ENCODE measurements at places on chromosomes 4 and X. TPM values are rescaled to one million over a fixed set of nuclear protein-coding genes. Genes with fewer than 3 reads are reported as not detected.

GRCh38 chr4:170671171-170671570, 581.4 kb upstream of the AADAT start:
- no peaks in the 10 kb centered on the region for H3K36me3 ChIP-seq
- H3K27me3 ChIP-seq: no peaks in the 10 kb centered on the region
- no peak for DNase-seq
- no peak overlapping the region for H3K27ac ChIP-seq

- no peak overlapping the region for H3K27ac ChIP-seq
- no peak for DNase-seq
- no peaks in the 10 kb centered on the region for H3K36me3 ChIP-seq
- no peak overlapping the region for H3K4me3 ChIP-seq
These were observed 772.0 kb downstream of the IL1RAPL1 start for GRCh38 chrX:29359276-29359675.

DNA sequence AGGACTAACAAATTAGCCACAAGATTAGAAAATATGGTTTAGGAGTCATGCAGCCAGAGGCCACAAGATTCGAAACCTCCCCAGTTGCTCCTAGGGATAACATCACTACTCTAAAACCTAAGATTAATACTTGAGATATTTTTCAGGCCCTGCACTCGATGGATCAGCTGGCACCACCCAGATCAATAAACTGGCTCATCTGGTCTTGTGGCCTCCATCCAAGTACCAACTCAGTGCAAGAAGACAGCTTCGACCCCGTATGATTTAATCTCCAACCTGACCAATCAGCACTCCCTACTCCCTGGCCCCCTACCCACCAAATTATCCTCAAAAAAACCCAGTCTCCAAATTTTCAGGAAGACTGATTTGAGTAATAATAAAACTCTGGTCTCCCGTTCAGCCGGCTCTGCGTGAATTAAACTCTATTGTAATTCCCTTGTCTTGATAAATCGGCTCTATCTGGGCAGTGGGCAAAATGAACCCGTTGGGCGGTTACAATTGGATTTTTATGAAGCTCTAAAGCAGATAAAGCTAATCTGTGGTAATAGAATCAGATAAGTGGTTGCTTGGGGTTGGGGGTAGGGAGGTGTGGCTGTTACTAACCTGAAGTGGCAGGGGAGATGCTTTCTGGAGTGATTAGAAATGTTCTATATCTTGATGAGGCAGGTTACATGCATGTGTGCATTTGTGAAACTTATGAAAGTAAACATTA, 91.8 kb upstream of the ATXN3L start:
- no peaks in the 10 kb centered on the region for H3K4me1 ChIP-seq
- H3K27me3 ChIP-seq: peaks cover 13% of the 10 kb centered on the region
- H3K36me3 ChIP-seq: peaks cover 8% of the 10 kb centered on the region
- DNase-seq: no peak

DNA sequence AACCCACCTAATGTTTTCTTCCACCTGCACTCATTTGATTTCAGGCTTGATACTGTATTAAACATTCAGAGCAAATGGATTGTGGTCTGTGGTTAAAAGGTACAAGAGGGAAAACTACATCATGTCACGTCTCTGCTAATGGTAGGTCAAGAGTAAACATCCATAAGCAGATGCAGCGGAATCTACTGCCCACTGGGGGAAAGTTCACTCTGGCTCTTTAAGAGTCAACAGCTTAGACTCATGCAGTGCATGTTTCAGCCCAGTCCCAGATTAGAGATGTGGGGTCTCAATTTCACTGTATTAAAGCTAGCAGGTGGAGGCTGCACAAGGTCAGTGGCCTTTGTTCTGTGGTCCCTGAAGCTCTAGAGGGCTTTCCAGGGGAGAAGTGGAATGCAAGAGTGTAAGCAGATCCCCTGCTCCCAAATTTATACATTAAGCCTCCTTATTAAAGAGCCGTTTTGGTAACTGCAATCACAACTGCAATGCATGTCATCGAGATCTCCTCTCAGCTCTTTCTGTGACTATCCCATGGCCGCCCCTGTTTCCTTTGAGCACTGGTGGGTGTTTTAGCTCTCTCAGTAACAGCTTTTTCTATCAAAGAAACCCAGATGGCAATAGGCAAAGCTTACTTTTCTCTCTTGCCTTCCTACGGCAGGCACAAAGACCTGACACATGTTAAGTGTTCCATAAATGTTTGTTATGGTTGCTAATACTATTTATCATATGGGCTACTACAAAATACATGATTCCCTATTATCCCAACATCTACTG, 53.4 kb downstream of the LDB2 start:
- no peaks in the 10 kb centered on the region for H3K27me3 ChIP-seq
- H3K36me3 ChIP-seq: no peaks in the 10 kb centered on the region
- H3K4me1 ChIP-seq: no peaks in the 10 kb centered on the region
- no peak overlapping the region for H3K27ac ChIP-seq
- H3K4me3 ChIP-seq: no peak overlapping the region
- DNase-seq: no peak

GRCh38 chr4:1641671-1642070, 42.4 kb downstream of the FAM53A start:
- H3K27ac ChIP-seq: no peak overlapping the region
- no peaks in the 10 kb centered on the region for H3K4me1 ChIP-seq
- no peaks in the 10 kb centered on the region for H3K27me3 ChIP-seq
- H3K36me3 ChIP-seq: no peaks in the 10 kb centered on the region
- no peak for DNase-seq

DNA sequence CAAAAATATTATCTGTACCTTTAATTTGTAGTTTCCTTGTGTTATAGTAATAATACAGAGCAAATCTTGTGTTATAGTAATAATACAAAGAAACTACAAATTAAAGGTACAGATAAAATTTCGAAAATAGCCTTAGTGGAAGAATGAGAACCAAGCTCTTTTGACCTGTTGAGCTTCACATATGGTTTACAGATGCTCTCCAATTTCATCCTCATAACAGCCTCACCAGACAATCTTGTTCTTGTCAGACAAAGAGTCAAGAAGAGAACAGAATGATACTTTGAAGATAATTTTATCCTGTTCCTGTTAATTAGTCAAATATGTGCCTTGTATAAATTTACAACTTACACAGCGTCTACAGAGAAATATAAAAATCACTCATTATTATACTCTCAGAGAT, 12.8 kb downstream of the ATXN3L start:
- H3K4me1 ChIP-seq: no peaks in the 10 kb centered on the region
- peaks cover 5% of the 10 kb centered on the region for H3K36me3 ChIP-seq
- no peak for DNase-seq
- no peak overlapping the region for H3K27ac ChIP-seq
- no peak overlapping the region for H3K4me3 ChIP-seq
- no peaks in the 10 kb centered on the region for H3K27me3 ChIP-seq

GRCh38 chr4:134936014-134936413, 734.4 kb upstream of the PABPC4L start:
- peaks cover 5% of the 10 kb centered on the region for H3K36me3 ChIP-seq
- no peak overlapping the region for H3K27ac ChIP-seq
- no peak overlapping the region for H3K4me3 ChIP-seq

DNA sequence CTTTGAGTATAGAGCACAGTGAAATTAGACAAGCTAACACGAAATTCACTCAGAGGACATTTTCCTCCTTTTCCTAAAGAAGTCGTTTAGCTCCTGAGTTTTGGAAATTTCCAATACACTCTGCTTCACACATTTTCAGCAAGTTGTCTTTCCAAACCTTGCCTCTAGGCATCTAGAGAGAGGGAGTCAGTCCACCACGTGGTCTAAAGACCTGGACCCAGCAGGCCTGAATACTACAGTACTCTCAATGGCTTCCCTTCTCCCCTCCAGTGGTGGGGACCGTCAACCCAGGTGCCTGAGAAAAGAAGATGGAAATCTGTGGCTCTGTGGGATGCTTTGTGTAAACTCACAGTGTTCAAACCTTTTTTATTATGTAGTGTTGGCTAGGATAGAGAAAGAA, 13.9 kb upstream of the SCML2 start:
- no peaks in the 10 kb centered on the region for H3K36me3 ChIP-seq
- no peak for DNase-seq
- no peaks in the 10 kb centered on the region for H3K4me1 ChIP-seq

DNA sequence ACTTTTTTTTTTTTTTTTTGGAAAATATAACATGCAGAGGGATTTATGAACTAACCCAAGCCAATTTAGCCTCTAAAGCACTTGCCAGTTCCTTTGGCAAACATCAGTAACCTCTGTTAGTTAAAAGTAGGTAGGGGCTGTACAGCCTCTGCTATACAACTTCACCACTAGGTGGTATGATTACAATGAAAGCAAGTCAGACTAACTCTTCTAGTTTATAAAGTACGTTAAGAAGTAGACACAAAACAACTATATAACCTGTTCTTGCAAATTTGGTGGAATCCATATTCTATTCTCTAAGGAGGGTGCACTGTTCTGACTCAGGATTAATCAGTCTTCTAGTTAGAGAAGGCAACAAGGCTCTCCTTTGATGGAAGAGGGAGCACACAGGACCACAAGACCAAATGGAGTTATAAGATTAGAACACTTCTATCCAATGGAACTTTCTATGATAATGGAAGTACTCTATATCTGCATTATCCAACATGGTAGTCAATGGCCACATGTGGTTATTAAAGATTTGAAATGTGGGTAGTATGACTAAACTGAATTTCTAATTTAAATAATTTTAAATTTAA, 12.8 kb downstream of the AIMP1 start:
- H3K36me3 ChIP-seq: peaks cover 21% of the 10 kb centered on the region
- no peak overlapping the region for H3K4me3 ChIP-seq
- no peak overlapping the region for H3K27ac ChIP-seq

DNA sequence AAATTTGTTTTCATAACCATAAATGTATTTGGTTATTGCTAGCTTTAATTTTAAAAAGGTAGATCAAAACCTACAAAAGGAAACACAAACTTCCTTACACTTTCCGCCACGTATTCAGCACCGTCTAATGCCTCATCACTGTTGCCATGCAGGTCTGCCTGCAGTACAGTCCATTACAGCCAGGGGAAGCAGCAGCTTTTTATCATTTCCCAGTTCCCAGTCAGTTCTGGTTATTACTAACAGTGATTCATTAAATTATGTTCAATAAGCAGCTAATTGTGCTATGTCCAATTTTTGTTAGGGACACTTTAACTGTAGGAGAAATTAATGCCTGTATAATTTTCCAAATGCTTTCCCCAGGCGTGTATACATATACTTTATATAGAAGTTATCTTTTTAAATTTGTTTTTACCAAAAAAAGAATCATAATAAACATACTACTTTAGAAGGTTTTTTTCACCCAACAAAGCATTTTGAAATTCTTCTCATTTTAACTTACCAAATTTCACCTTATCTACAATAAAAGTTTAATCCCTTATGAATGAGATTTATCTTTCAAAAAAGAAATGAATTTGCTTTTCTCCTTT, 93.3 kb downstream of the ANXA3 start:
- no peak for DNase-seq
- peaks cover 5% of the 10 kb centered on the region for H3K4me1 ChIP-seq
- H3K27me3 ChIP-seq: peaks cover 4% of the 10 kb centered on the region
- no peaks in the 10 kb centered on the region for H3K36me3 ChIP-seq
- no peak overlapping the region for H3K4me3 ChIP-seq

DNA sequence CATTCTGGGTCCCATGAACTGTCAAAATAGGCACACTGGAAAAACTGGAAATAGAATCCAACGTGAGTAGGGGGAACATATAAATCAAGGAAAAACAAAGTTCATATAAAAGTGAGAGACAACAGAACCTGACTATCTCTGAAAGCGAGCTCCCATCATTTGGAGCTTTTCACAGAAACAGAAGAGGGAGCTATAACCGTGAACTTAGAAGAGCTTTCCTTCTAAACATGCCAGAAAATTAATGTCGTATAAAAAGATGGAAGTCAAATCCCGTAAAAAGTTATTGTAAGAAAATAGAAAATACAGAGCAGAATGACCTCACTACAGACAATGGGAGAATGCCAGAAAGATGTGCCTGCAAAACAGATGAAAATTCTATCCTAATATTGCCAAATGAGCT, 23.9 kb upstream of the HSD17B10 start:
- no peak for DNase-seq
- no peaks in the 10 kb centered on the region for H3K4me1 ChIP-seq

- no peak overlapping the region for H3K4me3 ChIP-seq
- no peaks in the 10 kb centered on the region for H3K27me3 ChIP-seq
These were observed 108.3 kb upstream of the SLC4A4 start for GRCh38 chr4:71230271-71231128.

- no peaks in the 10 kb centered on the region for H3K36me3 ChIP-seq
- peaks cover 68% of the 10 kb centered on the region for H3K27me3 ChIP-seq
- H3K4me3 ChIP-seq: peak overlapping the region; percentile 26
- H3K4me1 ChIP-seq: peaks cover 7% of the 10 kb centered on the region
These were observed 13.0 kb upstream of the HELT start for GRCh38 chr4:185005219-185005819.

DNA sequence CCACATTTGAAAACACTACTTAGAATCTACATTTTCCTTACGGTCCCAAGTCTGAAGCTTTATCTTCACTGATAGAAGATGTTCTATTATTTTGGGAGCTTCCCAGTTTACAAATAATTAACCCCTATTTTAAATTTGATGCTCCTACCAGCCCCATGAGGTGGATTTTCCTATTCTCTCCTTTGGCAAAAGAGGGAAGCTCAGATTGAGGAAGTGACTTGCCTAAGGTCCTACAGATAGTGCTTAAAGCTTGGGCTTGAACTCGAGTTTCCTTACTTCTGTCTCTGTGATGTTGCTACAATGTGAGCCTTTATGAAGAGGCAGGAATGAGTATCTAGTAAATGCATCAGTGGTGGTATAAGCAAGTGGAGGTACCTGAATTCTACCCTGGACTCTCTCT, 27.5 kb downstream of the HEPH start:
- no peak for DNase-seq
- H3K4me1 ChIP-seq: peaks cover 11% of the 10 kb centered on the region
- no peak overlapping the region for H3K4me3 ChIP-seq
- peaks cover 31% of the 10 kb centered on the region for H3K27me3 ChIP-seq

DNA sequence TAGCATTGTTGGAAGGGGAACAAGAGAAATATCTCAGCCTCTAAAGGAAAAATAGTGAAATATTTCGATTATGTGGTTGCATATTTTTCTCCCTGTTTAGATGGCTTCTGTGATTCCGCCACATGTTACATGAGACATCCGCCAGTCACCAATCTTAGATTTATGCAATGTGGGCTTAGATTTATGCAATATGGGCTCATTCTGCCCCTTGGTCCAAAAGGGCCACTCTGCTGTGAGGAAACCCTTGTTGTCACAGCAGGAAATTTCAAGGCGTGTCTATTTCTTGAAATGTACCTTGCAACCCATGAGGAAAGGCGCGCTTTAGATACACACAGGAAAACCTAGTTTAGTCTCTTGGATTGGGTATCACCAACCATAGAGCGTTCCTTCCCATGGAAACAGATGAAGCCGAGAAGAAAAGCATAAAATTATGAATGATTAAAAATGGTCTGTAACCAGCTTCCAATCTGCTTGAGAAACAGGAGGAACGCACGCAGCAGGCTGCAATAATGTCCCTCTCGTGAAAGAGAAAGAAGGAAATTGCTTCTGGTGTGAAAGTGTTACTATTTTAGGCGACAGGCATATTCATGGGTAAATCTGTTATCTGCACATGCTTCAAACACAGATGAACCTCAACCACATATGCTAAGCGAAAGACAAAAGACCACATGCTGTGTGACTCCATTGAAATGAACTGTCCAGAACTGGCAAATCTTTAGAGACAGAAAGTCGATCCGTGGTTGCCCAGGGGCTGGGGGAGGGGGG, 3.7 kb downstream of the RS1 start:
- no peak for DNase-seq
- no peaks in the 10 kb centered on the region for H3K36me3 ChIP-seq
- no peaks in the 10 kb centered on the region for H3K4me1 ChIP-seq
- H3K27me3 ChIP-seq: no peaks in the 10 kb centered on the region
- no peak overlapping the region for H3K4me3 ChIP-seq

TCP11X2 gene
- not detected for total RNA-seq

AREG gene
- 0.95 TPM for total RNA-seq

CYTL1 gene
- not detected for total RNA-seq

MTTP gene
- total RNA-seq: not detected

BRS3 gene
- not detected for total RNA-seq

CPE gene
- not detected for total RNA-seq

SCARB2 gene
- total RNA-seq: 9.9 TPM

Measured in natural killer cell treated with Interleukin-12 subunit alpha and Interleukin-12 subunit beta and Interleukin-15 and Interleukin-18, amount 100 ng/mL, for 72 hours (primary cell).